ENCODE measurements at places on chromosomes 13 and 19.

GRCh38 chr13:32147976-32148375, 116.4 kb downstream of the FRY start:
- no peak for DNase-seq

DNA sequence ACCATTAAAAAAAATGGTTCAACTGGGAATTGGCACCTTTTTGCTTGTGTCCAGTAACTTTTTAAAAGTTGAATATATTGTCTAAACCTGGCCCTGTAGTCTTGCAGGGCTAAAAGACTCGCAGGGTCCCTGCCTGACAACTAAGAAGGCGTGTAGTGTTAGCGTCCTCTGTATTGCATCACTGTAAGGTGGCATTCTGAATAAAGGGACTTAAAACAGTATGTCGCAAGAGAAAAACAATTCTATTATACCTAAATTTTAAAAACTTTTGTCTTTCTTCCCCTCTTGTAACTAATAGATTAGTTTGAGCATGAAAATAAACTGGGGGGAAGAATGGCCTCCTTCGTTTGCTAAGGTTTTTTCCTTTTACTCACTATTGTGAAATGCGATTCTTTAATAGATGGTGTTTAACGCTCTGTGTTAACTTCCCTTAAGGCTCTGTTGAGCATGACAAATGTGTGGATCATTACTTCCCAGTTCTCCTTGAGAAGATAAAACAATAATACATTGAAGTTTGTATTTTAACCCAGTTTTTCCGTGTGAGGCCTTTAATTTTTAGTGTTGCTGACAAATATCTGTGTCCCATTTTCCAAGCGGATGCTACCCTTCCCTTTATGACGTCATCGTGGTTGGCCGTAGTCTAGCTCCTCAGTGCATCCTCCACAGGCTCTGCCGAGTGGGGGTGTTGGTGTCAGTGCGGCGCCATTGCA, 134.6 kb downstream of the KATNAL1 start:
- no peak for DNase-seq

- DNase-seq, result no peak
These were observed 223.6 kb downstream of the GPC6 start for GRCh38 chr13:93450191-93450621.

DNA sequence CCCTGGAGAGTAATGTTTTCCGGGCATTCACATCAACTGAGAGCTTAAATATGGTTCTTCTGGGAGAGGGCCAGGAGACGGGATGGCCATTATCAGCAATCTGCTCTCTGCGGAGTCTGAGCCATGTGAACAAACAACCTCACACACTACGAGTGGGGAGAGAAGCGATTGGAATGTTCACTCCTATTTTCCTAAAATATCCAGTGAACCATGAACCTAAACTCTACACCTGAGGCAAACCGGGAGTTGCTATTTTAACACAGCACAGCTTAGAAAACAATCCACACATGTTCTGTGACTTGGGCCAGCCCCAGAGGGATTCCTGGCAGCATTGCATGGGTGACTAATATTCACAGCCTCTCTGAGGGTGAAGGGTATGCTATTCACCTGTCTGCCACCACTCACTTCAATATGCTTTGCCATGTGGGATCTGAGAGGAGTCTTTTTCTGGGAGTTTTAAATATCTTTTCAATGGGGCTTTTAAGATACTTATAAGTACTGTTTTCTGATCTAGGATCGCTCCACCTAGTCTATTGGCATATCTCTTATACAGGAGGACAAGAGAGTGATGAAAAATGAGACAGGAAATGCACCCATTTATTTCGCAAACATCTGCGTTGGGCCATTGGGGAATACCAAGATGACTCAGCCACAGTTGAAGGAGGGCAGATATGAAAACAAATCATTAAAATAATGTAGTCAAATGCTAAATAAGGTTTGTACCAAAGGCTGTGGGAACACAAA, 72.6 kb upstream of the SERP2 start:
- DNase-seq, result no peak

DNA sequence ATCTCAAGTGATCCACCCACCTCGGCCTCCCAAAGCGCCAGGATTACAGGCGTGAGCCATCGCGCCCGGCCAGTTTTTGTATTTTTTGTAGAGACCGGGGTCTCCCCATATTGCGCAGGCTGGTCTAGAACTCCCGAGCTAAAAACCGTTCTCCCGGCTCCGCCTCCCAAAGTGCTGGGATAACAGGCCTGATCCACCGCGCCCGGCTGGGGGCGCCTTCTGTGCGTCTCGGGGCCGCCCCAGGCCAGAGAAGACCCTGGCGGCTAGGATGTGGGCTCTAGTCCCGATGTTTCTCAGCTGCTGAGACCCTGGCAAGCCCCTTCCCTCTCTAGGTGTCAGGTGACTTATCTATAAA, 3.6 kb downstream of the ARHGAP45 start:
- no peak for DNase-seq

- no peak for DNase-seq
These were observed 21.4 kb downstream of the GARRE1 start for GRCh38 chr19:34275705-34276104.

- peak; percentile 30 for DNase-seq
These were observed 586 bp downstream of the MRI1 start for GRCh38 chr19:13764821-13765394.

- DNase-seq, result no peak
These were observed 108.2 kb downstream of the SGCG start for GRCh38 chr13:23288995-23289394.

- DNase-seq, result no peak
These were observed 6.1 kb downstream of the SLC35E1 start for GRCh38 chr19:16566161-16566560.

DNA sequence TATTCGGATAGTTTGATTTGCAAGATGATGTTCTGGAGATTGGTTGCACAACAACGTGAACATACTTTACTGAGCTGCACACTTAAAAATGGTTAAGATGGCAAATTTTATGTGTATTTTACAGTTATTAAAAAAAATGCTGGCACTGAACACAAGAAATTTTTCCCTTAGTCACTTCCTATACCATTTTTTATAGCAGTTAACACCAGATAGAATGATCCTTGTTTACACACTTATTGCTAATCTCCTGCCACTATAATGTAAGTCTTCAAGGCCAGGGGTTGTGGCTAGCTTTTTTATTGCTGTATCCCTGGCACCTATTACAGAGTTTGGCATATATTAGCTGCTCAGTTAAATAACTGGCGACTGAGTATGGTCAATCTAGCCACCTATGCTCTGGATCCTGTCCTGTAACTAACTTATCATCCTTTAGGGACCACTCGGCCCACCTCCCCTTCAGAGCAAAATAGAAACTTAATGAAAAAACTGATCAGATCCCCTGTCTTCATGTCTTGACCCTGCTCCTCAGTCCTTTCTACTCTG, 2.0 kb upstream of the EBPL start:
- DNase-seq, result no peak

DNA sequence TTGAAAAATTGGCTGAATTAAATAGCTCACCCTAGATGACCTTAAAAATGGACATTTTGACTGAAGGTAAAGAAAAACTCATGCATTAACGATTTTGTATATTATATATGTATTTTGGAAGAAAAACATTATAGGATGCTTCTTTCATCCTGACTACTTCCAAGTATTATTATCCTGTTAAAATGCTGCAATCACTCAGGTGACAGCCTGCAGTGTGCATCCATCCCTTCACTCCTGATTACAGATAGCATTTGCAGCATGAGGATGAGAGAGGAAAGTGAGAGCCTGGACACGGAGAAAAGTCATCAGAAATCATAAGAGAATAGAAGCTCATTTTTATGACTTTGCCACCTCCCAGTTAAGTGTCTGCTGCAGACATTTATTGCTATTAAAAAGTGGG, 1055.6 kb downstream of the PCDH17 start:
- DNase-seq, result no peak

GRCh38 chr19:18364826-18365528, 21.0 kb upstream of the GDF15 start:
- DNase-seq, result no peak

DNA sequence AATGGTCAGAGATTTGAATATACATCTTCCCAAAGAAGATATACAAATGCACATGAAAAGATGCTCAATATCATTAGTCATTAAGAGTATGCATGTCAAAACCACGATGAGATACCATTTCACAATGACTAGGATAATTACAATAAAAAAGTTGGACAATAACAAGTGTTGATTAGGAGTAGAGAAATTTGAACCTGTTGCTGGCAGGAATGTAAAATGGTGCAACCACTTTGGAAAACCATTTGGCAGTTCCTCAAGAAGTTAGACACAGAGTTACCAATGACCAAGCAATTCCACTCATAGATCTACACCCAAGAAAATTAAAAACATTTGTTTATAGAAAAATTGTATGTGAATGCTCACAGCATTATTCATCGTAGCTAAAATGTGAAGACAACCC, 33.2 kb upstream of the STARD13 start:
- no peak for DNase-seq

GRCh38 chr13:112702341-112702985, 12.6 kb downstream of the ATP11A start:
- no peak for DNase-seq

- DNase-seq, result no peak
These were observed 15.2 kb upstream of the CHST8 start for GRCh38 chr19:33606556-33606955.

GRCh38 chr13:36848199-36848982, 29.4 kb downstream of the RFXAP start:
- DNase-seq, result no peak

DNA sequence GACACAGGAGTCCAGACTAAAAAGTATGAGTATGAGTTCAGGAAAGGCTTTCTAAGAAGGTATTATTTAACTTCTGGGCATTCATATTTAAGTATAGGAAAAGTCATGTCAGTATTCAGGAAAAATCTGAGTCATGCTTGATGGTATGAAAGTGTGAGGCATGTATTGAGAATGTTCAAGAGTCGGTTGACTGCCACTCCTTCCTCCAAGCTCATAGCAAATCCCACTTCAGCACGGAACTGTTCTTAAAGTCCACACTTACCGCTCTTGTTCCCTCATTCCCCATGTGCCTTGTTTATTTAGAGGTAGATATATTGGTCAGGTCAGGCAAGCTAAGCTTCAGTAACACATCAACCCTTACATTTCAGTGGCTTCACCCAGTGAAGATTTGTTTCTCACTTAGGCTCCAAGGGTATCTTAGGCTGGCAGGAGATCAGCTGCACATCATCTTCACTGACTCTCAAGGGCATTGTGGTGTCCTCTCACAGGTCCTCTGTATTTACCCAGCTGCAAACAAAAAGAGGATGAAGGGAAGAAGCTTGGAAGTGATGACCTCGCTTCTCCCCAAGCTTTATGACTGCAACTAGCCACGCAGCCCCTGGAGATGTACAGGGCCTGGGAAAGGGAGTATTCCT, 1189.2 kb downstream of the EFNB2 start:
- no peak for DNase-seq

DNA sequence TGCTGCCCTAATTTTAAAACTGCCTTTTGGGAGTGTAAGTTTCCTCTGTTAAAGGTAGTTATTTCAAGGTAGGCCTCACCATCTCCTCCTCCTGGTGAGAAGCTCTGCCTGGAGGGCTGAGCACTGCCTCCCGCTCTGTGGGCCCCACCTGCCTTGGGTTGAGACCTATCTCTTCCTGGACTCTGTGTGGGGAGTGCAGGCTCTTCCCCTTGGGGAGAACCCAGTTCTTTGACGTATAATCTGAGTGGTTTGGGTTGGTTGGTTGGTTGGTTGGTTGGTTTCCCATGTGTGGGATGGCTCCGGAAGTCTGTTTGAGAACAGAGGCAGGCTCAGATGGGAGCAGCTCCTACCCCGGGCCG, 39.1 kb downstream of the ACTN4 start:
- no peak for DNase-seq

GRCh38 chr19:45879055-45879454, 6.9 kb downstream of the IRF2BP1 start:
- no peak for DNase-seq

DNA sequence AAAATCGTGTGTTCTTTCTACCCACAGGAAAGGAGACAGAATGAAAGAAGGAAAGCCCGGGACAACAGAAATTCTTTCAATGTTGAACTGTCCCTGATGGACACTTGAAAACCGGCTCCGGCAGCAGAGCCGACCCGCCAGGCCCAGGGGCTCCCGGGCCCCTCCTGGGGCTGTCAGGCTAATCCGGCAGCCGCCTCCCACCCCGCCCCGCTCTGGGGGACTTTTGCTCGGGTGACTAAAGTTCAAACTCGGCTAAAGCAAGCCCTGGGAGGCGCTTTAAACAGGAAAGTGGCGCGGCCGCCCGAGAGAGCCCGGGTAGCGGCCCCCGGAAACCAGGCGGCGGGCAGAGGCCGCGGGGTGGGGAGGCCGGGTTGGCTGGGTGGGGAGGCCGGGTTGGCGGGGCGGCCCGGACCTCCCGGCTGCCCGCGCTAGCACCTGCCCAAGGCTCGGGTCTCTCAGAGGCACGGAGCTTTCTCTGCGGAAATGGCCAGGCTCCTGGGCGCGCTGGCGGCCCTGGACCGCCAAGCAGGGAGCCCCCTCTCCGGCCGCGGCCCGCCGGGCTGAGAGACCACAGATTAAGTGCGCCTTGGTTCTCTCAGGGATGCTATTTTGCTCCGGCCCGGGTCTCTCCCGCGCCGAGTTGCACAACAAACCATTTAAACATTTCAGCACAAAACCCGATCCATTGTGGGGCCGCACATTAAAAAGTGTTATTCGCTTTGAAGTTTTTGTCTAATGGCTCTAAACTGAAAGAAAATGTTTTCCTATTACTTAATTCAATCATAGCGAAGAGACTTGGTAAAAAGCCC, 2.6 kb upstream of the GSX1 start:
- no peak for DNase-seq

DNA sequence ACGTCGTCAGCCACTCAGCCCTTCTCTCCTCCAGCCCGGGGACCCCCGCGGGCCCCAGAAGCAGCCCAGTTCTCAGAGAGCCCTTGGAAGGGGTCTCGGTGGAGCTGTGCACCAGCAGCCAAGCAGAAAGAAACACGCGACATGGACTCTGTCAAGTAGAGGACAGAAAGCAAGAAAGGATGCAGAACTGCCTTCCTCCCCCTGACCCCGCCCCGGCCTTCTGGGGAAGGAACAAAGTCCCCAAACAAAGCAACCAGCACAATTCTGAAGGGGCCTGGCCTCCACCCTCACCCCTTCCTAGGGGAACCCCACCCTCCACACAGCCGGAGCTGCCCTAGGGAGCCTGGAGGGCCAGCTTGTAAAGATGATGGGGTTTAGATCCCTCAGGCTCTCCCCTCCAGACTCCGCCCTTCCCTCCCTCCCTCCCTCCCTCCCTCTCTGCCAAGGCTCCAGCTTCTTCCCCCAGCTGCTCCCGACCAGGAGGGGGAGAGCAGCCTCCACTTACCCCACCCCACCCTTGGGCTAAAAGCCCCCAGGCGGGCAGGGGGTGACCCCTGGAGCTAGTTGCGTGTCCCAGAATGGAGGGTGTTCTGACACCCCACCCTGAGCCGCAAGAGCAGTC, 7.8 kb downstream of the LYL1 start:
- peak; percentile 64 for DNase-seq

- DNase-seq, result no peak
These were observed 7.9 kb upstream of the RNASEH2B start for GRCh38 chr13:50901701-50902100.

All from frontal cortex (tissue), 4 donors.